ENCODE measurements at places on chromosomes 3 and 15. TPM values are rescaled to one million over a fixed set of nuclear protein-coding genes. Genes with fewer than 3 reads are reported as not detected.

Gene SENP7
- total RNA-seq: 13.9 TPM

Gene LRRC34
- total RNA-seq: 3.1 TPM

DNA sequence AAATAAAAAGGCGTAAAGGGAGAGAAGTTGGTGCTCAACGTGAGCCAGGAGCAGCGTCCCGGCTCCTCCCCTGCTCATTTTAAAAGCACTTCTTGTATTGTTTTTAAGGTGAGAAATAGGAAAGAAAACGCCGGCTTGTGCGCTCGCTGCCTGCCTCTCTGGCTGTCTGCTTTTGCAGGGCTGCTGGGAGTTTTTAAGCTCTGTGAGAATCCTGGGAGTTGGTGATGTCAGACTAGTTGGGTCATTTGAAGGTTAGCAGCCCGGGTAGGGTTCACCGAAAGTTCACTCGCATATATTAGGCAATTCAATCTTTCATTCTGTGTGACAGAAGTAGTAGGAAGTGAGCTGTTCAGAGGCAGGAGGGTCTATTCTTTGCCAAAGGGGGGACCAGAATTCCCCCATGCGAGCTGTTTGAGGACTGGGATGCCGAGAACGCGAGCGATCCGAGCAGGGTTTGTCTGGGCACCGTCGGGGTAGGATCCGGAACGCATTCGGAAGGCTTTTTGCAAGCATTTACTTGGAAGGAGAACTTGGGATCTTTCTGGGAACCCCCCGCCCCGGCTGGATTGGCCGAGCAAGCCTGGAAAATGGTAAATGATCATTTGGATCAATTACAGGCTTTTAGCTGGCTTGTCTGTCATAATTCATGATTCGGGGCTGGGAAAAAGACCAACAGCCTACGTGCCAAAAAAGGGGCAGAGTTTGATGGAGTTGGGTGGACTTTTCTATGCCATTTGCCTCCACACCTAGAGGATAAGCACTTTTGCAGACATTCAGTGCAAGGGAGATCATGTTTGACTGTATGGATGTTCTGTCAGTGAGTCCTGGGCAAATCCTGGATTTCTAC lies at the start of gene RARB:
Gene RARB, plus strand, starts transcription at position 322 of the 847 bp plus-strand sequence. Its CDS starts 469 bp downstream, at position 791.
- peak; percentile 20 for DNase-seq

Gene ZNF80
- not detected for total RNA-seq

DNA sequence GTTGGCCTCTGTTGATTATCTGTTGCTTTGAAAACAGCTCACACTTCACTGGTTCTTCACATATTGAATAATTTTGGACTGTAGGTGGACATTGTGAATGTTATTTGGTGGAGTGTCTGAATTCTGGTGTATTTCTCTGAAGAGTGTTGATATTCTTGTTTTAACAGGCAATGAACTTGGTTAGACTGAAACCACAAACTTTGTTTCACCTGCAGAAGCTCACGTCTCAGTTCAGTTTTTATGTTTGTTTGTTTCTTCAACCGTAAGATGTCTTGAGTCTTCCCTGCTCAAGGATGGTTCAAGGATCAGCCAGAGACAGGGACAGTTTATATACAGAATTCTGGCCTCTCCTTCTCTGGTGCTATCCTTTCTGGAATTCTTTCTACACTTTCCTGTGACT lies 43.6 kb downstream of the C3orf20 start:
- DNase-seq: no peak

Gene GABRR3
- total RNA-seq: not detected

Gene ALG1L2
- not detected for total RNA-seq

GRCh38 chr3:184320104-184320445 lies 5.7 kb downstream of the EIF4G1 start:
- DNase-seq: no peak

DNA sequence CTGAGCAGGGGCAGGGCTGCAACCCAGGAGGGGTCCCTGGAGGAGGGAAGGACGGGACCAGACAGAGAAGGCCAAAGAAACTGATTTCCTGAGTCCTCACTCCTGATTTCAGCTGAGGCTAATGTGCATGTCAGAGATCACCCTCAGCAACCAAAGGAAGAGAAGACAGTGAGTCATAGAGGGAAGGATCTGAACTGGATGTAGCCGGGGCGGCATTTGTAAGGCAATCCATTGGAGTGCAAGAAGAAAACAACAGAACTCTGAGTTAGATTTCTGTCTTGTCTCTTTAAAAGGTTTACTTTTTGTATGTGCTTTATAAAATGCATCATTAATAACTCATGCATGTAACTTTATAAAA lies 105.3 kb upstream of the AGBL1 start:
- no peak for DNase-seq

DNA sequence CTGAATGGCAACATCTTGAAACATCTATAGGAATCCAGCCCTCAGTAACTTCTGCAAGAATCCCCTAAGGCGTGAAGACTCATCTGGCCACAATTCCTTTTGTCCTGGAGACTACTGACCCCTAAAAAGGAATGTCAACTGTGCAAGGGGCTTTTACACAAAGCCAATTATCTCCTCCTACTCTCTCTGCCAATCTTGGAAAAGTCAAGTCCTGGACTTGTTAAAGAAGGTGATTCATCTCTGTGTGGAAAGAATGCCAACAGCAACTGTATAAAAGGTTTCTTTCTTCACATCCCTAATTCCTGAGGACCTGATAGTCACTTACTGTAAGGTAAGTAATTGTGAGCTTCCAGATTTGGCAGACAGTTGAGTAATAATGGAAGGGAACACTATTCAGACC lies 22.3 kb downstream of the THRB start:
- DNase-seq: no peak

GRCh38 chr3:115975796-115976195 lies 352.5 kb downstream of the GAP43 start:
- no peak for DNase-seq

DNA sequence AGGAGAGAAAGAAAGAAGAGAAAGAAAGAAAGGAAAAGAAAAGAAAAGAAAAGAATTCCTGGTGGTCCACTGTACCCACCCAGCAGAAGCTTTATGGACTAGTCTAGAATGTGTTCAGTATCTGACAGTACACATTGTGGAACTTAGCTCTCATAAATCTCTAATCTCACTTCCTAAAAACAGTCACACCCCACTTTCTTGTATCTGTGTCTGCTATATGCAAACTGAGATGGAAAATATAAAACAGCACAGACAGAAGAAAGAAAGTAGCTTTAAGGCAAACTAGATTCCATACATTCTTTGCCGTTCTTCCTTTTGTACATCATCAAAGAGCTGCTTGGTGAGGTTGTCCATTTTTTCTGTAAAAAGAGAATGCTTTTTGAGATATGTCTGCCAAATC lies 41.1 kb upstream of the GNB5 start:
- DNase-seq: no peak

- no peak for DNase-seq
These were observed 529.9 kb upstream of the ROBO1 start for GRCh38 chr3:80297720-80298119.

Gene VPS13C
- 103 TPM for total RNA-seq

GRCh38 chr3:174126990-174127758 lies 729.6 kb downstream of the NLGN1 start:
- no peak for DNase-seq

- no peak for DNase-seq
These were observed 881.4 kb downstream of the DIPK2A start for GRCh38 chr3:144852999-144853398.

DNA sequence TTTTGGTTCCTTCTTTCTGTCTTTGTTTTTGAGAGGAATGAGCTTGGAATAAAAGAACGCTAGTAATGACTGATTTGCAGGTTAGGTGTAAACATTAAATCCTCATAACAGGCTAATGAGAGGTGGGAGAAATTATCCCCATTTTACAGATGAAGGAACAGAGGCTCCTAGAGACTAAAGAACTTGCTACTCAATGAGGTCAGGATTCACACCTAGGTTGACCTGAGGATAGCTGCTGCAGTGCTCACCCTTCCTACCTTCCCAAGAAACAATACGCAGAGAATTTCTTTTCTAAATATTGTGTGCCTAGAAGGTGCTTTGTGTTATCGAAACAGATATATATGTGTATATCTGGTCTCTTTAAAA lies 106.3 kb downstream of the IGF1R start:
- DNase-seq: no peak

GRCh38 chr3:188472336-188472735 lies 318.4 kb downstream of the LPP start:
- DNase-seq: no peak

- peak; percentile 36 for DNase-seq
These were observed 16.3 kb downstream of the SV2B start for GRCh38 chr15:91116113-91117067.

Gene SLC12A1
- total RNA-seq: not detected

- DNase-seq: peak; percentile 34
These were observed 26.9 kb upstream of the ZBBX start for GRCh38 chr3:167406876-167407492.

Gene CHAC1
- 1.4 TPM for total RNA-seq

GRCh38 chr3:53645754-53646153 lies 151.3 kb downstream of the CACNA1D start:
- DNase-seq: no peak

Gene SAMMSON
- total RNA-seq: not detected

Gene GPR149
- not detected for total RNA-seq

Gene SLC9C1
- total RNA-seq: under 0.01 TPM

DNA sequence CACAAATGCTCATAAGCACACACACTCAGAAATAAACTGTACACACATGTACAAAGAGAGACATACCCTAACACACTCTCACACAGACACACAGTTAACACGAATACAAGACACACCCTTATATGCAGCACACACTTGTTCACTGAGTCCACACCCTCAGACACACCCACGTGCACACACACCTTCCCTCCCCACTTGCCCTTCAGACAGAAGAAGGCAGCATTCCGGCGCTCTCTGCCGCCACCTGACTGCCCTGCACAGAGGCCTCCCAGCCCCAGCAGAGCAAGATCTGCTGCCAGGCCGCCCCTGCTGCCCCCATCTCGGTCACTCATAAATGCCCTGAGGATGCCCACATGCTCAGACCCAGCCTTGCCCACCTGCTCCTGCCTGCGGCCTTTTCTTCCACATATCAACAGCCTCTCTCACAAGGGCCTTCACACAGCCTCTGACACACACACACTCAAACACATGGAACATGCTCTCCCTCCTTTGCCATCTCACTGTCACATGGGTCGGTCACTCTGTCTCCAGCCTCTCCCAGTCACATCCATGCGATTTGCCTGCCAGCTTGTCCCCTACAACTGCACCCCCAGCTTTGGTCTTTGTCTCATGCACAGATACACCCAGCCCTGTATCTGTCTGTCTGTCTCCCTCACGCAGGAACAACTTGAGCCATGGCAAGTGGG lies 71.1 kb downstream of the EPHB3 start:
- no peak for DNase-seq

Gene CKMT1B
- not detected for total RNA-seq

GRCh38 chr3:195526492-195526891 lies 16.6 kb downstream of the PPP1R2 start:
- no peak for DNase-seq

DNA sequence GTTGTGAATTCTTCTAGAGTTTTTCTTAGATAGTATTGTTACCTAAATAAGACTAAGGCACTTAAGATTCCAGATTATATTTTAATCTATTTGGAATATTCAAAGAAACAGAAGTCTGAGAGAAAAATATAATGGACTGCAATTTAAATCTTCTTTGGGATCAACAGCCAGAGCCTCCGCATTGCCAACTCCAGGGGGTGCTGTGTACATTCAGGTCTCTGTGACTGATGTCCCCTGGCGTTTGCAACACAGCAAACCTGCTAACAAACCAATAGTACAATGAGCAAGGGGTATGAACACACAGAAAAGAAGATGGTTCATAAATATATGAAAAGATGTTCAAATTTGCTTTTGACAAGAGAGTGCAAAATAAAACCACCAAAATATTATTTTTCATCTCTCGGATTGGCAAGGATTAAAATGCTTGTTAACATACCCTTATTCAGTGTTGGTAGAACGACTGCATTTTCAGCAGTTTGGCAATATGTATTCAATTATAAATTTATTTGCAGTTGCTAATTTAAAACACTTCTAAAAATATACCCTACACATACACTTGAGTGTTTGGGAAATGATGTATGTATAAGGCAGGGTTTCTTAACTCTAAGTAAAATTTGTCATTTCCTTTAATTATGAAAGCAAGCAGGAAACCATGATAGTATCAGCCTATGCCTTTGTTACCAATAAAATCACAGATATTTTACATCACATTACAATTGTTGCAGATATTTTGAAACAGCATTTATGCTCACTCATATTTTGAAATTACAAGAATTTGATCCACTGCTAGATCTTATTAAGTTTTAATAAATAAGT lies 16.1 kb upstream of the TM4SF1 start:
- peak; percentile 88 for DNase-seq

Gene WDR72
- total RNA-seq: not detected

Gene TMCO5A
- total RNA-seq: not detected

- peak; percentile 73 for DNase-seq
These were observed 40.8 kb downstream of the EOMES start for GRCh38 chr3:27681249-27681748.

DNA sequence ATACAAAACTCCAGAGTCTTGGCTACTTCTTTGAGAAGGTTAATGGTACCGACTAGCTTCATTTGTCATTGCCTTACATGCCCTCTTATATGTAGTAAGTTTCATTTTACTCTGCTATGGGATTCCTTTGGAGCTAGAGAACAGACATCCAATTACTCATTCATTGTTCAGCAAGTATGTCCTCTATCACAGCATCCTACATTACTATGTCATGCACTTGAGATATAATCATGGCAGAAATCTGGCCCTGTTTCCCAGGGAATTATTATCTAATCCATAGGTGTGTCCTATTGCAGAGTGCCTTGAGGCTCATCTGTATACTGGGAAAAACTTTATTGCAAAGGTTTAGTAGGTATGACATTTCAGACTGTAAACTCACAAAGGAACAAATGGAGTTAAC lies 333.1 kb upstream of the NECTIN3 start:
- DNase-seq: no peak

GRCh38 chr15:100824211-100824610 lies 55.4 kb upstream of the ALDH1A3 start:
- peak; percentile 62 for DNase-seq

DNA sequence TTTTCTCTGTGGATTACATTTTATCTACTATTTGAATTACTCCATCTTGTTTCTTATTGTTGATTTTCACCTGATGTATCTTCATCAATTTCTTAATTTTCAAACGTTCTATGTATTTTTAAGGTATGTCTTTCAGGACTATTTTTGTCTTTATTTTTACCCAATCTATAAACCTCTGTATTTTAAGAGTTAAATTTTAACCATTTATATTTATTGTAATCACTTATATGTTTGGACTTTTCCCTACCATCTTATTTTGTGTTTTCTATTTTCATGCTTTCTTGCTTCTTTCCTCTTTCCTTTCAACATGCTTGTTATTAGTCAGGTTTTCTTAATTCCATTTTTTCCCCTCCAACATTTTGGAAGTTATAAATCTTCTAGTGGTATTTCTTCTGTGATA lies 49.5 kb upstream of the NR2E3 start:
- no peak for DNase-seq

DNA sequence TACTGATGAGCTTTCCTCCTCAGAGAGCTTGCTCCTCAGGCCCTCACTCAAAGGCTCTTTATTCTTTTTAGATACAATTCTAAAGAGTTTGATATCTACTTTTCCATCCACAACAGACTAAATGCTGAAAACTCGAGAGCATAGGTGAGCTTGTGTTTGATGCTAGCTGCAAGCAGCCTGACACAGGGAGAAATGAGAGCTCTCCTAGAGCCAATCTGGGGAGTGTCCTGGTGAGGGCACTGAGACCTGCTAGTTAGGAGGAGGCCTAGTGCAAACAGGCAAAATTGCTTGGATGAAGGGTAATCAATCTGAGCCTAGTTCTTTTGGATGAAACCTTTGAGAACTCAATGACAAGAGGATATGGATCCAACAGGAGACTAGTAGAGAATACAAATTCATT lies 300.8 kb downstream of the ZBTB20 start:
- DNase-seq: no peak

GRCh38 chr3:193865339-193865738 lies 270.6 kb upstream of the HES1 start:
- DNase-seq: no peak

Gene SLC35A5
- 25.7 TPM for total RNA-seq
